NCI-H526 (cell line): ENCODE measurements at places on chromosomes 2 and 18.

DNA sequence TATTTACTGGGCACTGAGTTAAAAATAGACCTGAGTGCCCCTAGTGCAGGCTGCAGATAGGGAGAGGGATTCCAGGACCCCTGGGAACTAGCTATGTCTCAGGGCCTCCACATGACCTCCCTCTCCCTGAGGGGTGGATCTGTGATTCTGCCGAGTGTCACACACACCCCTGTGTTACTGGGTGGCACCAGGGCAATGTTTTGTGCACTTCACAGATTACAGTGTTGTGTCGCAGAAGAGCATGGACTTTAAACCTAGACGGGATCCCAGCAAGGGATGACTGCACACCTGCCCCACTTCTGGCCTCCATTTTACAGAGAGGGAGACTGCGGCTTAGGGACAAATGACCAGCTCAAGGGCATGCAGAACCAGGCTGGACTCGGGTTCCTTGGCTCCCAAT lies 65.6 kb downstream of the ZFP36L2 start:
- DNase-seq: no peak

GRCh38 chr2:46249654-46250053 lies 47.6 kb upstream of the EPAS1 start:
- no peak for DNase-seq

GRCh38 chr2:238855299-238855698 lies 7.4 kb downstream of the TWIST2 start:
- DNase-seq: no peak

DNA sequence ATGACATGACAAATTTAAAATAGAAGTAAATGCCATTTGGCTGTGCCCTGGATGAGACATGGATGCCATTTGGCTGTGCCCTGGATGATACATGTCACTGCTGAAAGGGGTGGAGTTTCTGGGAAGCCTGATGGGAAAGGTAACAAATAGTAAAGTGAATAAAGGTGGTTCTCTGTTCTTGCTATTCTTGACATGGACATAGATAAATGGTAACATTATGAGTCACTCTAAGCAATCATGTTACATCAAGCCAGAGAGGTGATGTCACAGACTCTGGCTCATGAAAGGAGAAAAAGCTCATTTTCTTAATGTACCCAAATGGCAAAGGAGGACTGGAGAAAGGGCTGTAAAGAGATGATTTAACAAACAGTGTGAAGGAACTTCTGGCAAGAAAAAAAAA lies 86.4 kb downstream of the EML6 start:
- DNase-seq: no peak

DNA sequence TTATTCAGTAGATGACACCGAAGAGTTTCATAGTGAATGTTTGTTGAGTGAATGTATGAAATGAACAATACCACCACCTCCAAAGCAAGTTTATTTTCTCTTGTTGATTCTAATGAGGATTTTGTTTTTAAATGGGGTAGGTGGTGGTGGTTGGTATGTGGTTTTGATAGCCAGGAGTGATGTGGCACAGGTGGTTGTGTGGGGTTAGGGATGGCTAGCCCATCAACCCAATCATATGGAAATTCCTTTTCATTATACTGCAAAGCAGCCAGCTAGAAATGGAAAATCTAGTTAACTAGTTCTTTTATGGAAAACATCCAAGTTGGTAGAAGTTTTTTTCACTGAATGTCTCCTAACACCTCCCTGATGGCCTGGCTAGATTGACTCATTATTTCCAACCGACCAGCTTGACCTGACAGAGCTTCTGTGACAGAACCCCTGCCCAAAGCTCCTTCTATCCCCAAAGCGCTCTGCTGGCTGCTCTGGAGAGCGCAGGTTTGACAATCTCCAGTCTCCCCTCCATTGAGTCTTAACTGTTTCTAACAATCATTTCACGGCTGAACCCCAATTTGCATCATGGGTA lies 376.9 kb downstream of the MTX2 start:
- no peak for DNase-seq
